Type B pancreatic cell (in vitro differentiated cells): ENCODE measurements at places on chromosomes 6 and 20. TPM values are rescaled to one million over a fixed set of nuclear protein-coding genes. Genes with fewer than 3 reads are reported as not detected.

DNA sequence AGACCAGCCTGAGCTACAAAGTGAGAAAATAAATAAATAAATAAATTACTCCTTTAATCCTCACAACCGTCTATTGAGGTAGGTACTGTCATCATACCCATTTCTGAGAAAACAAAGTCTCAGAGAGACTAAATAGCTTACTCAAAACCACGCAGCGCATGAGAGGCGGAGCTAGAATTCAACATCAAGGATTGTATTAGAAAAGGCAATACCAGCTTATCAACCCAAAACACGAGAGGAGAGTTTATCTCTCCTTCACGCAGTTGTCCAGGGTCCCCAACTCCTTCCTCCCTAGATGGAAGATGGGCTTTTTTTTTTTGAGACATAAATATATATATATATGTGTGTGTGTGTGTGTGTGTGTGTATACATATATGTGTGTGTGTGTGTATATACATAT is 12.2 kb downstream of the HNF4A start:
- DNase-seq: no peak

- DNase-seq: no peak
Observed at GRCh38 chr20:7090811-7091210, 323.3 kb downstream of the BMP2 start.

- no peak for DNase-seq
Observed at GRCh38 chr6:17042422-17043147, 59.3 kb upstream of the STMND1 start.

- no peak for DNase-seq
Observed at GRCh38 chr6:1709234-1709641, 99.5 kb downstream of the FOXC1 start.

- DNase-seq: no peak
Observed at GRCh38 chr6:42251911-42252637, 34.4 kb upstream of the MRPS10 start.

DNA sequence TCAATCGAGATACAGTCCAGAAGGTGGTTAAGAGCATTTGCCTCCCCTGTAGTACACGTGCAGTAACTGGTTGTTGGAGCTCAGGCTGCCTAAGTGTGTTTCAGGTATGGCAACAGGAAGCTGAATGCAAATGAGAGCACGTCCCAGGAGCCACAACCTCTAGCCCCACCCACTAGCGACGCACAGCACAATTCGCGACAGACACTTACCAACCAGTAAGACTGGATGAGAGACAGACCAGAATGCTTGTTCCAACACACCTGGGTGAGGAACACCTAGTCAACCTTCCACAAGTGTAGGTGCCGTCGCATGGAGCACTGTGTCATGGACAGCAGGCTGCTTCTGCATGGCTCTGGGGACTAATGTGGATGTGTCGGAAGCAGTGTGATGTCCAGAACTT is 7.2 kb upstream of the SERPINB1 start:
- no peak for DNase-seq

- no peak for DNase-seq
Observed at GRCh38 chr6:143283887-143284645, 166.4 kb downstream of the ADAT2 start.

Gene ZNF165
- 4.3 and 8.4 TPM in 2 replicates for total RNA-seq

GRCh38 chr6:150592377-150592995 is 7.2 kb upstream of the PLEKHG1 start:
- no peak for DNase-seq

Gene PAK5
- 0.69 and 1.8 TPM in 2 replicates for total RNA-seq

GRCh38 chr20:36865076-36865860 is 10.7 kb upstream of the TLDC2 start:
- DNase-seq: no peak

DNA sequence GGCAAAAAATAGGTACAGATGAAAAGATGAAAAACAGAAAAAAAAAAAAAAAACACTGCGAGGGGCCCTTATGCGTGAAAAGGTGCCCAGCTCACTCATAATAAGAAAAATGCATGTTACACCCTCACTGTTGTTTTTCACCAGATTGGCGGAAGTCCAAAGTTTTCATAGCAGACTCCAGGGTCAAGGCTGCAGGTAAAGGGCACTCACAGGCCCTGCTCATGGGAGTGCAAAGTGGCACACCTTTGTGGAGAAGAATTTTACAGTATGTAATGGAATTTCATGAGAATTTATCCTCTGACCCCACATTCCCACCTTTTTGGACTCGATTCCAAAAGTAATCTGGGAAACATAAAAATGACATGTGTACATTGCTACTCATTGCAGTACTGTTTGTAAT is 108.2 kb downstream of the CDKAL1 start:
- DNase-seq: no peak

Gene TREML1
- total RNA-seq: not detected in 2 replicates

DNA sequence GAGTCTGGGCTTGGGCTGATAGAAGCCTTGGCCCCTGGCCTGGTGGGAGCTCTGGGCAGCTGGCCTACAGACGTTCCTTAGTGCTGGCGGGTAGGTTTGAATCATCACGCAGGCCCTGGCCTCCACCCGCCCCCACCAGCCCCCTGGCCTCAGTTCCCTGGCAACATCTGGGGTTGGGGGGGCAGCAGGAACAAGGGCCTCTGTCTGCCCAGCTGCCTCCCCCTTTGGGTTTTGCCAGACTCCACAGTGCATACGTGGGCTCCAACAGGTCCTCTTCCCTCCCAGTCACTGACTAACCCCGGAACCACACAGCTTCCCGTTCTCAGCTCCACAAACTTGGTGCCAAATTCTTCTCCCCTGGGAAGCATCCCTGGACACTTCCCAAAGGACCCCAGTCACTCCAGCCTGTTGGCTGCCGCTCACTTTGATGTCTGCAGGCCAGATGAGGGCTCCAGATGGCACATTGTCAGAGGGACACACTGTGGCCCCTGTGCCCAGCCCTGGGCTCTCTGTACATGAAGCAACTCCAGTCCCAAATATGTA is 957 bp upstream of the VEGFA start:
- no peak for DNase-seq

- no peak for DNase-seq
Observed at GRCh38 chr6:20455251-20455940, 53.7 kb downstream of the E2F3 start.

DNA sequence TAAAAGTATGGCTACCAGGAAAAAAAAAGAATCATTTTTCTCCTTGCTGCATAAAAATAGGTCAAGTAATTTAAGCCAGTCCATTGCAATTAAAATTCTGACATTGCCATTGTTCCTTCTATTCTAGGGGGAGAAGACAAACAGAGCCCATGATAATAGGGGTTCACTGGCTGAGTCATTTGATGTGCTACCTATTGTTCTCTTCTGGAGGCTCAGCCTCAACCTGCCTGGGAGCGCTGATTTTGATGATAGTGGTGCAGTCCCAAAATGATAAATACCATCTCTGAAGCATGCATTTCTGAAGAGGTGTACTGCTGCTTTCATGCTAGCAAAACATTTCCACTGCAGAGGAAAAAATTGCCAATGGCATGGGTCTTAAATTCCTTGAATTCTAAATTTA is 5.8 kb downstream of the CITED2 start:
- no peak for DNase-seq

Gene FAM217A
- total RNA-seq: not detected in 2 replicates

DNA sequence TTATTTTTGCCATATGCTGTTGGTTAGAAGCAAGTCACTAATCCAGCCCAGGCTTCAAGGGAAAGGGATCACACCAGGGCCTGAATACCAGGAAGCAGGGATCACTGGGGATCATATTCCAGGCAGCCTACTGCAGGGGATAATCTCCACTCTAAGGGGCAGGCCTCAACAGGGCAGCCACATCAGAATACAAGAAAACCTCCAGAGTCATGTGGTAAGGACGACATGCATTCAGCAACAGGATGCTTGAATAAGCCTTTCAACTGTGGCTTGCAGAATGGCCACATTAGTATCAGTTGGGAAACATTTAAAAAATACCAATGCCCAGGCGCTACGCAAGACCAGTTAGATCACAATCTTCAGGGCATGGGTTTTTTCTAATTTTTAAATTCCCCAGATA is 109.1 kb downstream of the LY86 start:
- no peak for DNase-seq

DNA sequence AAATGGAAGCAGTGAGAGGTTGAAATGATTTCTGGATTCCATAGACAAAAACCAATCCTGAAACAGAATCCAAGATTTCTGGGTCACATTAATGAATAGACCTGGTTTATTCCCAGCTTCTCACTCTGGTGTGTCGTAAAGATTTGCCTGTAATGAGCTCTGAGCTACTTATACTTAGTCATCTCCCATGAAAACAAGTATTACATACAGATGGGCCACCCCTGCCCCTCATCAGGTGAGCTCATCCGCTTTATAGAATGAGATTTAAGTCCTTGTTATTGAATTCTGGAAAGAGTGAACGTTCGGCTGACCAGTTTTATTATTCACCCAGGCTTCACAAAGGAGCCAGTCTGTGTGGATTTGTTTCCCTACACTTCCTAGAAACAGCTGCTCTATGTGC is 47.1 kb upstream of the TMEM181 start:
- DNase-seq: no peak

Gene C20orf141
- total RNA-seq: not detected in 2 replicates

DNA sequence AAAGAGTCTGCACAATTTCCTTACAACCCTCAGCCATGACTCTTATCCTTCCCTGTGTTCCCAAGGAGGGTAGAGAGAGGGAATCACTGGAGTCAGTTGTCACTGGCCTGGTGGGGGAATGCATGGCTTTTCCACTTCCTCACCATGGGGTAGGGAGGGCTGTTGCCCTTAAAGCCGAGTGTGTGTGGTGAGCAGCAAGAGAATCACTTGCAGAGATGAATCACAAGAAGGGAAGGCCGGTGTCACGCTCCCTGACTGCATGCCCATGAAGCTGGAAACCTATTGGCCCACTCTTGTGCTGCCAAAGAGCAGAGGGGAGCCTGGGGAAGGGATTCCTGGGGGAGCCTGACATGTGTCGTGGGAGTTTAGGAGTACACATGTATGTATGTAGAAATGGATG is 18.1 kb upstream of the BMP6 start:
- DNase-seq: no peak

DNA sequence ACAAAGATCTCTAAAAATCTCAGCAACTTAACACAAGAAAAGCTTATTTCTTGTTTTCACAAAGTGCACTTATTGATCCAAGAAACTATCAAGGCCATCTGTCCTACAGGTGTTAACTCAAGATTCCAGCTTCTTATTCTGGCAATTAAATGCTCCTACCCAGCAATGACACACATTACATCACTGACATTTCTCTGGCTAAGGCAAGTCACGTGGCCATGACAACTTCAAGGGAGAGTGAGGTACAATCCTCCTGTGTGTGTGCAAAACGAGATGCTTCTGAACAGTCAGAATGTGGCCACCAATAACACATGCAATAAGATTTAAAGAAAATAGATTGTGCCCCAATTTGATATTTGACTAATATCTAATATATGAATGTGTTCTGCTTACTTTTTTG is 169.3 kb upstream of the BTBD3 start:
- DNase-seq: no peak

Gene ARMC12
- total RNA-seq: 0.26 and 1.8 TPM in 2 replicates

- no peak for DNase-seq
Observed at GRCh38 chr6:126891158-126891557, 227.3 kb upstream of the RSPO3 start.

Gene WFDC12
- not detected in 2 replicates for total RNA-seq

DNA sequence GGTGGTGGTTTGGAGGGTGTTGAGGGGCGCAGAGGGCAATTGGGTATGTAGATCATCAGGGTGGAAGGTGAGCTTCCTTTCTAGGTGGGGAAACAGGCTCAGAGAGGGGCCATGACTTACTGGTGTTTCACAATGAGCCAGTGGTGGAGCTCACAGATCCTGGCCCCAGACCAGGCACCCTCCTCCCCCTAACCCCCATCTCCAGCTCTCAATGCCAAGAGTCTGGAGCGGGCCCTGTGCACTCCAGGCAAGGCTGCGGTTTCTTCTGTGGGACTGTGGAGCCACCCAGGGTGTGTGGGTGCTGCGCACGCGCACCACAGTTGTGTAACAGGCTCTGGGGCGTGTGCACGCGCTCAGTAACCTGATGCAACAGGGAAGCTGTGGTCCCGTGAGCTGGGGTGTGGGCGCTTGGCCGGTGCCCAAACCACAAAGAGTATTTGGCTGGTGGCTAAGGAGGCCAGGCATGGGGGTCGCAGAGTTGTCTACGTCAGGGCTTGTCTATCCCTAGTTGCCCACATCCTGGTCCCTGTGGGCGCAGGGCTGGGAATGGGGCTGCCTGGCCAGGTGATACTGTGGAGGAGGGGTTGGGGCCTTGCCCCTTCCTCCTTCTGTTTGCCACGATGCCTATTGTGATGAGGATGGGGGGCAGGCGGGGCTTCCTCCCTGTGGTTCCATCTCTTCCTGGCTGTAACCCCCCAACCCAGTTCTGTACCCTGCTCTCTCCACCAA is 37.5 kb upstream of the MRPS18A start:
- DNase-seq: no peak

DNA sequence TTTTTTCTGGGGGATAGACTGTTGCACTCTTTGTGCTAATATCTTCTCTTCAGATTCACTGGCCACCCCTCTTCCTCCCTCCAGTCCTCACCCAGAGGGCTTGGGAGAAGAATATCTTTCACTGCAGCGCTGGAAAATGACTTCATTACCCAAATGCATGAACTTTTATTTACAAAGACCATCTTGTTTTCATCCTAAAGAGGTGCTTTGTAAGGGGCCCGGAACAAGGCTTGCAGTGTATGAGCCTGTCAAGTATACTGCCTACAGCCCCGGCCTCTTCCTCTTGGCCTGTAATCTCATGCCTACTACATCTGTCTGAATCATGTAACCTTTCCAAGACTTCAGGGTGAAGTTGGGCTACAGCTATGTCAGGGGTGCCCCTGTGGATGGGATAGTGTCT is 554 bp upstream of the LAMA4 start:
- DNase-seq: no peak

- no peak for DNase-seq
Observed at GRCh38 chr6:121666814-121667213, 231.4 kb downstream of the GJA1 start.

- no peak for DNase-seq
Observed at GRCh38 chr20:59448196-59448595, 147.8 kb downstream of the EDN3 start.

GRCh38 chr6:32386040-32386439 is 14.3 kb upstream of the TSBP1 start:
- no peak for DNase-seq

DNA sequence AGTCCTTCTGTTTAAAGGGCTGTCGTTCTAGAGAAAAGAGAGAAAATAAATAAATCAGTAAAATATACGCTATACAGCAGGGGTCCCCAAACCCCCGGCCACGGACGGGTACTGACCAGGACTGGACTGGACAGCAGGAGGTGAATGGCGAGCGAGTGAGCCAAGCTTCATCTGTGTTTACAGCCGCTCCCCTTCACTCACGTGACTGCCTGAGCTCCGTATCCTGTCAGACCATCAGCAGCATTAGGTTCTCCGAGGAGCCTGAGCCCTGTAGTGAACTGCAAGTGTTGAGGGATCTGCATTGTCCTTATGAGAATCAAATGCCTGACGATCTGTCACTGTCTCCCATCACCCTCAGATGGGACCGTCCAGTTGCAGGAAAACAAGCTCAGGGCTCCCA is 76.5 kb downstream of the ZNF217 start:
- DNase-seq: no peak

Gene AGER
- total RNA-seq: 11.1 and 16.9 TPM in 2 replicates

Gene EFHC1
- total RNA-seq: 23.4 and 54.9 TPM in 2 replicates
